ENCODE measurements at places on chromosomes 16 and 17. TPM values are rescaled to one million over a fixed set of nuclear protein-coding genes. Genes with fewer than 3 reads are reported as not detected.

Gene TP53TG3C
- total RNA-seq, result not detected

Gene SLC38A8
- not detected for total RNA-seq

Gene MSI2
- total RNA-seq, result 181 TPM

Gene PROCA1
- 7.7 TPM for total RNA-seq

Gene LGALS9C
- 0.34 TPM for total RNA-seq

Measured in activated T-helper 2 cell treated with anti-CD3 and anti-CD28 coated beads, Interferon-gamma antibody, Interleukin-2, Interleukin-4, amounts not matched to agents 10 μg/mL and 5 μg/mL and 100 μg/mL, durations not matched to agents 14 hours and 24 hours and 36 hours (primary cell).